ENCODE measurements at places on chromosomes 5 and 9.
A peak's percentile ranks its signal among the peaks of the same experiment; 100 is the strongest.

- no peak for DNase-seq
These were observed 28.5 kb downstream of the ZNF131 start for GRCh38 chr5:43149231-43149630.

DNA sequence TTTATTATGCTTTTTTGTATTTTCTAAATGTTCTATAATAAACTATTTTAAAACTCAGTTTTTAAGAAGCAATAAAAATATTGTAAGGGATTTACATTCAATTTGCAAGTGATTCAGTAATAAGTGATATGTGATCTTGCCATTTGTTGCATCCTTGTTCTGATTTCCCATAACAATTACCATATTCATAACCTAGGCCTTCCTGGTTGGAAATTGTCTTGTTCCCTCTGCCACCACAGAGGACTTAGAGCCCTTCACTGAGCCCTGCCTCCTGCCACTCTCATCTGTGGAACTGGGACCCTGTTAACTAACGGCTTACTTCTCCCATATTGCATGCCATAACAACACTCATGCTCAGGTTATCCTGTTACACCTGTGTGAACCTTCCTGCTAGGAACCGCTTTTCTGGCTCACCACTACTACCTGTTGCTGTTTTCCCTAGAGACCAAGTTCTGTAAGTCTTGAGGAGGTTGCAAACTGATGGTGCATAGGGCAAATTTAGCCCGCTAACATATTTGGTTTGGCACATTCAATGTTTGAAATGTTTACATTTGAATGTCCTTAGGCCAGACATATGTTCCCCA is 32.9 kb upstream of the DTWD2 start:
- no peak for DNase-seq

DNA sequence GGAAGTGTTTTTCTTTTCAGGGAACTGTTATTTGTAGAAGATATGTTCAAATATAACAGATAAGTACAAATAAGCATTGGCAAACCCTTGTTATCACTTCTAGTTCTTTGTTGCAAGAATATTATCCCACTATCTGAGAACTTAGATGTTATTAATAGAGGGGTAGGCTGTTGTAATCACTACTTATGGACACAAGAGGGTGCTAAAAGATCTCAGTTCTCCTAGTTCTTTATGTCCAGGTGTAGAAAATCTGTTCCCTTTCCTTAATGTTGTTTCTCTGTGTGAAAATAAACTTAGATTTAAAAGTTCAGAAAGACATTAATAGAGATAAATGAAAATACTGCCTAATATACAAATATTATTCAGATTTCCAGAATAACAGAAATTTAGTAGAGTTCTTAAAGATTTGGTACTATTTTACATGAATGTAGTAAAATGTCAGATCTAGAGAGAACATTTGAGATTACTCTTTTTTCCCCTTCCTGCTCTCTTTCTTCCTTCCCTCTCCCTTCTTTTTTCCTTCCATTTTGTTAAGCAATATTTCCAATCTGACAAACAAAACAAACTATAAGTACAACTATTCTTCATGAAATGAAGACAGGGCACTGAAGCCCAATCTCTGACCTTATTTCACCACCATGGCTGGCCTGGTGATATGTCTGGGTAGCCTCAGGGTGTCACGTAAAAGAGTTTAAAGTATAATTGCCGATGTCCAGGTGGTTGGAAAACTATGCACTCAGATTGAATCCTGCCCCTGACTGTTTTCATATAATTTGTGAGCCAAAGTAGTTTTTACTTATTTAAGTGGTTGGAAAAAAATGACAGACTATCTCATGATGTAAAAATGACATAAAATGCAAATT is 43.6 kb upstream of the C5orf46 start:
- DNase-seq = peak; percentile 63

DNA sequence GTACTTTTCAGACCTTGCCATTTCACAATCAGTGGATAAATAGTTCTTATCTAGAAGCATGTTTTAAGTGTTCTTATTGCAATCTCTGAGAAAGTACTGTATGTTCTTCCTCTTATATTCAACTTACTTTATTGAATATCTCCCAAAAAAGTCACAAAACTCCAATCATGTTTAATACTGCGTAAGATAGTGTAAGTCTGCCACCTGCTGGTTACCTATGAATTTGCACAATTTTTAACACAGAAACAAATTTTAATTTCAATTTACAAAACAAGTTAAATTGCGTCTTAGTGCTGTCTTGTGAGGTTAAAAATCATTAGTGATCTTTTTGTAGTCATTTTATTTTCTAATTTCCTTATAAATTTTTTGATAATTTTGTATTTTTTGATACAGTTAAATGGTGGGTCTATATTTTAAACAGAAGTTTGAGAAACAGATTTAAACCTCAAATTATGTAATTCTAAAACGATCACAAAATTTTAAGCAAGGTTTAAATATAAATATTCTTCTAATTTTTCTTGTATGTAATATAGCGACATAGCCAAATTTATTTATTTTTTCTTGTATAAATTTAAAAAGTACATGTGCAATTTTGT is 115.8 kb downstream of the EMB start:
- DNase-seq = peak; percentile 1

DNA sequence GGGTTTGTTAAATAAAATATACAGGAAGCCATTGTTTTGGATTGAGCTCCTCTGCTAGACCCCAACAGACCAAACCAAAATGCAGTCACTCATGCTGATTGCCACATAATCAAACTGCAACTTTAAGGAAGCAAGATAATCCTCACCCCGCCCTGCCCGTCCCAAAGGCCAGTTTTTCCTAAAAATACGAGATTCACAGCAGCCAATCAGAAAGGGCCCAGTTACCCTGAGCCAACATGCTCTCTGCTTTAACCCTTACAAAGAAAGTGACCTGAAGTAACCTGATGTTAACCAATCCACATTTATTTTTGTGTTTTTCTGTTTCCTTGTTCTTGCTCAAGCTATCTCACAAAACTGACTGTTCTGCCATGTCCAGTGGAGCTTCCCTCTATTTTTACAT is 21.5 kb upstream of the RNF20 start:
- no peak for DNase-seq

DNA sequence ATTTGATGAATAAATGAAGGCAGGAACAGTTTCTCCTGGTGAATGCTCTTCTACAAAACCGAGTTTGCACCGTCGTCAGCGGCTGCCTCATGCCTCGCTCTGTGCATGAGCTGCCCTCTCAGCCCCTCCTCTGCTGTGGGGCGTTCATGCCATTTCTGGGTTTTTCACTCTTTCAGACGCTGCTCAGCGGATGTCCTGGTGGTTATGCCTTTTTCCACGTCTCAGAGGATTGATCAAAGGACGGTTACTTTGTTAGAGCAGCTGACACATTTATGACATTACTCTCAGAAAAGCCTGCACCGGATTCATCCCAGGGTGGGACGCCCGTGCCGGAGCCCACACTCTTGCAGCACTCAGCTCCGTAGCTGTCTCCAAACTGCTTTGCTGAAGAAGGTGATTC is 195.9 kb upstream of the PPP1R26 start:
- DNase-seq = no peak

- no peak for DNase-seq
These were observed 15.2 kb downstream of the TGFBR1 start for GRCh38 chr9:99119976-99120655.

DNA sequence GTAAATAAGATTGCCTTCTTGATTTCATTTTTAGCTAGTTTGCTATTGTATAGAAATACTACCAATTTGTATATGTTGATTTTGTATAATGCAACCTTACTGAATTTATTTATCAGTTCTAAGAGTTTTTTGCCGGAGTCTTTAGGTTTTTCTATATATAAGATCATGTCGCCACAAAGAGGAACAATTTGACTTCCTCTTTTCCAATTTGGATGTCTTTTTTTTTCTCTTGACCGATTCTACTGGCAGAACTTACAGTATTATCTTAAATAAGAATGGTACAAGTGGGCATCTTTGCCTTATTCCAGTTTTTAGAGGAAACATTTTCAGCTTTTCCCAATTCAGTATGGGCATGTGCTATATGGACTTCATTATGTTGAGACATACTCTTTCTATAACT is 624.7 kb upstream of the ACO1 start:
- no peak for DNase-seq

GRCh38 chr5:90534922-90535321 is 5.5 kb upstream of the LYSMD3 start:
- DNase-seq = no peak

DNA sequence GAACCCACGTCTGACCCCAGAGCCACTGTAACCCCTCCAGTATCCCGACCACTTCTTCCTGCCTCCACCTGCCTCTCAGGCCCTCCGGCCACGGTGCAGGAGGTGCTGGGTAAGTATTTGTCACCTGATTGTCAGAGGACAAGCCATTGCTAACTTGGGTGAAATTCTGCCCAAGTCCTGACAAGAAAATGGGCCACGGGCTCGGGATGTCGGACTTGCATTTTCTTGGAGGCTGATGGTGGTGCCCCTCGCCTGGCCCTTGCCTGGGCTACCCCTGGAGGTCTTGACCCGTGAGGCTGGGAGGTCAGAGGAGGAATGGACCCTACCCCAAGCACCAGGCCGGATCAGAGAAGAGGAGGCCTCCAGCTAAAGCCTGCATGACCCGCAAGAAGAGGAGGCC is 149.7 kb upstream of the COL5A1 start:
- DNase-seq = no peak

DNA sequence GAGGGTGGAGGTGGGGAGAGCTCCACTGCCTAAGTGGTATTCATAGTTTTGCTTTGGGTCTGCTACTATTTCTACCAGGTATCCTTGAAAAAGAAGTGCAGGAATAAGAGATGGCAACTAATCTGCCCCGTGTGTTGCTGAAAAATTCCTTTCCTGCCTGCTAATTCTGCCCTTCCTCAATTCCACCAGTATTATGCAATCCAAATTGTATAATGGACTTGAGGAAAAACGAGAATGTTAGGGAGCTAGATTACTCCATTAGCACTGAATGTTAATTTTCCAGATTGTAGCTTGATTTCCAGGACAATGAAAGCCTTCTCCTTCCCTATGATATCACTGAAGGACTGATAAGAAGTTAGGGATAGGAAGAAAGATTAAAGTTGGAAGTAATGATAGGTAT is 16.9 kb downstream of the ADAM19 start:
- no peak for DNase-seq

GRCh38 chr5:14146725-14147124 is 3.6 kb downstream of the TRIO start:
- DNase-seq = no peak

GRCh38 chr9:79984429-79985067 is 412.8 kb downstream of the TLE4 start:
- DNase-seq = no peak

GRCh38 chr9:137759117-137759516 is 118.5 kb upstream of the CACNA1B start:
- DNase-seq = peak; percentile 35

GRCh38 chr5:178460598-178460997 is 129.6 kb downstream of the COL23A1 start:
- DNase-seq = no peak

DNA sequence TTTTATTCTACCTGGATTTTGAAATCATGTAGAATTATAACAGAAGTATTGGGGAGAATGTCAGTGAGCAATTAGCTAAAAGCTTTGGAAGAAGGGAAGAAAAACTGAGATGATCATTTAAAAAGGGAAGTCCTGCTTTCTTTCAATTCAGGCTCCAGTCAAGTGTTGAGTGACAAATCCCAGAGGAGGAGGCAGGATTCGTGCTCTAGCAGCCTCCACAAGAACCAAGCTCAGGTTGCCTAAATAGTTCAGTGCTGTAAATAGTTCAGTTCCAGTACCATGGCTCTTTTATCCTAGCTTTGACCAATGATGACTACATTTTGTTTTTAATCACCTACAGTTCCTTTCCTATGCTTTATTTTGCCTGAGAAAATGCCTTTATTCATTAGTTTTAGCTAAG is 204.9 kb upstream of the NREP start:
- DNase-seq = no peak

DNA sequence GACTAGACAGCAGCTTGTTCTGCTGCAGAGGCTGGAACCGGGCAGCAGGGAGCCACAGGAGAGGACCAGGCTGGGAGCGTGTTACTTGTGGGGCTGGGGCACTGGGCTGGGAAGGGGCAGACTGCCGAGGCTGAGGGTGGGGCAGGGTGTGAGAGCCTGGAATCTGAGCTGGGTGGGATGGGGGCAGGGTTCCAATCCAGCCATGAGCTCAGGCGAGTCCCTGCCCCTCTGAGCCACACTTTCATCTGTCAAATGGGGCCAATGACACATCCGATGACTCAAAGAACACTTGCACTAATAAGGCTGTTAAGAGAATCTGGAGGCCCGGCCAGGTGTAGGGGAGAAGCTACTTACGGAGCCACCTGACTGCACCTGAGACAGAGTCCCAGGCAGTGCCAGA is 18.7 kb upstream of the WDR38 start:
- DNase-seq = no peak

- DNase-seq = no peak
These were observed 31.4 kb upstream of the FAT2 start for GRCh38 chr5:151622367-151623088.
